ENCODE measurements at places on chromosomes 12 and 14.

GRCh38 chr12:46661110-46661845, 164.5 kb downstream of the SLC38A4 start:
- no peak for DNase-seq

GRCh38 chr14:88248606-88249005, 74.5 kb downstream of the KCNK10 start:
- no peak for DNase-seq

- DNase-seq: no peak
Observed at GRCh38 chr14:65860956-65861611, 448.6 kb downstream of the FUT8 start.

DNA sequence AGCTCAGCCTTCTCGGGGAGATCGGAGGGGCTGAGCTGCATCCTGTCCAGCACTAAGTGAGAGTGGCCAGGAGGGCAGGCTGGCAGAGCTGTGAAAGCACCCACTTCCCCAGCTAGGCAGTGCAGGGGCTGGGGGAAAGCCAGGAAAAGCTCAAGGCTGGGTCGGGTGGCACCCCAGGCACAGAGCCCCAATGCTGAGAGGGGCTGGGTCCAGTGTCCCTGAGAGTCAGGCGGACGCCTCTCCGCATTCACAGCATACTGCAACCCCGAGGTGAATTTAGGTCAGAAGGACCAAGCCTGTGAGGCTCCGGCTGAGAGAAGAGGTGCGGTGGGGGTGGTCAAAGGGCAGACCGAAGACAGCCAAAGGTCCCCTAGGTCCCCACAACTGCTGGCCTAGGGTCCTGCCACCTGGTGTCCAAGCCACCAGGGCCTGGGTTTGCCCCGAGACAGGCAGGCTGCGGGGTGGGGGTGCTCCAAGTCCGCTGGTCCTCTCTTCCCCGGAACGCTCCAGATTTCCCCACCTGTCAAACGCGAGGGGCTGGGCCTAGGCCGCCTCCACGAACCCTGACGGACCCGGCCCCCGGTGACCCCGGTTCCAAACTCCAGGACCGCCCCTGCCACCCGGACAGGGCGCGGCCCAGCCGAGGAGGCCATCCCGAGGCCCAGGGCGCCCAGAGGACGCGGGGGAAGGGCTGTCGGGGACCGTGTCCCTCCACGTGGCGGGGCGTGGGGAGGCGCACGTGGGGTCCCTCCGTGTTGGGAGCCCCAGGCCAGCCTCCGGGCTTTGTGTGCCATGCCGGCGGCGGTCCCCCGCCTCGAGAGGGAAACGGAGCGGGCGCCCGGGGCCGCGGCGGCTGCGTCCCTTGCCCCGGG, 527 bp downstream of the CAMKK2 start:
- peak; percentile 69 for DNase-seq
